ENCODE measurements at places on chromosomes 12 and 14.

- no peak for DNase-seq
Observed at GRCh38 chr12:75120311-75120711, 89.3 kb downstream of the KCNC2 start.

DNA sequence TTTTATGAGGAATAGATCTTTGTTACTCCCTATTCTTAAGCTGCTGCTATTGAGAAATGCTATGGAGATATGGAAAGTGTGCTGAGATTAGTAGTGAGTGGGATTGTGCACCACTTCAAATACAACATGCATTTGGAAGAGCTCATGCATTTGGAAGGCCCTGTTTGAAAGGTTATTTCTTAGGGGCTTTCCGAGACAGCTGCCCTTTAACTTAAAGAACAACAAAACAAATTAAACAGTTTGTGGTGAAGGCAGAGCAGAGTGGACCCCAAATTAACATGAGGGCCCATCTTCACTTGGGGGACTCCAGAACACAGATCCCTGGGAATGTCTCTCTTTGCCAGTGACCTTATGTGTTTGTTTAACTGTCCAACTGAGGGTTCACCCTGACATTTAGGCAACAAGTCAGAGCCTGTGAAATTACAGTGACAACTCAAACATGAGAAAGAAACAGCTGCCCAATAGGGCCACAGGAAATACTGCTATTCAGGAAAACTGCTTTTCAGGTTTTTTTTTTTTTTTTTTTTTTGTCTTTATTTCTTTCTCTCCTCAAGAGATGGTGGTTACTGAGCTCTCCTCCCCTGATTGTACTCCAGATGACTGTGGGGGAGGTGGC is 41.4 kb upstream of the IGF1 start:
- no peak for DNase-seq

GRCh38 chr12:128727461-128727860 is 96.3 kb downstream of the SLC15A4 start:
- DNase-seq, result no peak

GRCh38 chr14:102317564-102318248 is 1.8 kb upstream of the ZNF839 start:
- DNase-seq, result no peak

DNA sequence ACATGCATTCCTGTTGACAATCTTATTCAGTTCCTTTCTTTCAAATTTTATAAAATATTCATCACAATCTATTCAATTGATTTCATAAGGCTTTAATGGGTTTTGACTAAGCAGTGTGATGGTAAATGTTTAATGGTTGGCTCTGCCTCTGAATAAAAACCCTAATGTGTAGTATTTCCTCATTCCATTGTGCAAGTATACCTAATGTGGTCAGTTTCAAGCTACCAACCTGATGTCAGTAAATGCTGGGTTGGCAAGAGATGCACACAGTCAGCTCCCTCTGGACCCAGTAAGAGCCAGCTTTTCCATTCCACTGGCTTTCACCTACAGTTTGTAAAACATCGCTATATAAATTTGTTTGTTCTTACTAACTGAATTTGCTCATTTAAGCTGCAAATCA is 53.9 kb downstream of the METTL25 start:
- no peak for DNase-seq

GRCh38 chr14:56733396-56733795 is 76.9 kb downstream of the OTX2 start:
- no peak for DNase-seq

GRCh38 chr12:39074063-39074462 is 168.7 kb upstream of the CPNE8 start:
- no peak for DNase-seq

Data from NCI-H187 (cell line).